ENCODE measurements at places on chromosomes 11 and 22. TPM values are rescaled to one million over a fixed set of nuclear protein-coding genes. Genes with fewer than 3 reads are reported as not detected.

DNA sequence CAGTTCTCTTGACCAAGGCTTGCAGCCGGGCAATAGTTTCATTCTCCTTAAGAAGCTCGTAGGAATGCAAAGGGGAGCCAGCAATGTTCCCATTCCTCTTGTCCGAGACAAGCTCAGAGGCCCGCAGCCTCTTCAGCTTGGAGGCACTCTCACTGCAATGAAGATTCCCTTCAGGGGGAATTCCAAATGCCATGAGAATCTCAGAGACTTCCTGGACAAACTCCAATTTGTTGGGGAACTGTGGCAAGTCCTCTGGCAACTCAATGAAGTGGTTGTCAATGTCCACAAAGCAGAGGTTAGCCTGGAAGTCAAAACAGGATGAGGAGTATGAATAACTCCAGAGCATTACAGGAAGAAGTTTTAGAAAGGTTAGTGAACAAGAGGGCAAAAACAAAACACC lies 84.4 kb downstream of the DENND5A start:
- H3K4me3 ChIP-seq, result no peak overlapping the region
- H3K36me3 ChIP-seq, result peaks cover 12% of the 10 kb centered on the region
- no peak overlapping the region for H3K27ac ChIP-seq

DNA sequence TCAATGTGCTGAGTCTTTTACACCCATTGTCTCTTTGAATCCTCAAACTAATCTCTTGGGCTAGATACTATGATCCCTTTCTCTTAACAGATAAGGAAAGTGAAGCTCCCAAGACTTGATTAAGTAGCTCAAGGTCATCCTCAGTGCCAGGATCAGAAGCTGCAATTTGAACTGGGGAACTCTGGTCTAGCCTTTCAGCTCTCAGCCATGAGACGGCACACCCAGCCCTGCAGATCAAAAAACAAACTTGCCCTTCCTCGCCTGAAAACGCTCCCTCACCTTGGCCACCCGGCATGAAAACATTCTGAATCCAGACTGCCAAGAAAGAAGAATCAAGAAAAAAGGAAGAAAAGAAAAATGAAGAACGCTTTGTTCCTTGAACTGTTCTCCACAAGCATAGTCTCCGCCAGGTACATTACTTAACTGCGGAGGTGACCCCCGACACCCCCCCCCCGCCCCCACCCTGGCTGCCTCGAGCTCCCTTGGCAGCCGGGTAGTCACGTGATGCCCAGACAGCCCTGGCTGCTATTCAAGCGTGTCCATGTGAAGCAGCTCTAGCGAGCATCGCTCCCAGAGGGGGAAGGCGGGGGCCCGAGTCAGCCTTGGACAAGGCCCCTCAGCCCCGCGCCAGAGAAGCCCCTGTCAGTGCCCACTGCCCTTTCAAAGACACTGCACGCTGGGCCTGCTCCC lies 451.2 kb downstream of the MIAT start:
- DNase-seq, result no peak
- no peak overlapping the region for H3K4me3 ChIP-seq
- H3K4me1 ChIP-seq, result no peaks in the 10 kb centered on the region
- H3K36me3 ChIP-seq, result no peaks in the 10 kb centered on the region

DNA sequence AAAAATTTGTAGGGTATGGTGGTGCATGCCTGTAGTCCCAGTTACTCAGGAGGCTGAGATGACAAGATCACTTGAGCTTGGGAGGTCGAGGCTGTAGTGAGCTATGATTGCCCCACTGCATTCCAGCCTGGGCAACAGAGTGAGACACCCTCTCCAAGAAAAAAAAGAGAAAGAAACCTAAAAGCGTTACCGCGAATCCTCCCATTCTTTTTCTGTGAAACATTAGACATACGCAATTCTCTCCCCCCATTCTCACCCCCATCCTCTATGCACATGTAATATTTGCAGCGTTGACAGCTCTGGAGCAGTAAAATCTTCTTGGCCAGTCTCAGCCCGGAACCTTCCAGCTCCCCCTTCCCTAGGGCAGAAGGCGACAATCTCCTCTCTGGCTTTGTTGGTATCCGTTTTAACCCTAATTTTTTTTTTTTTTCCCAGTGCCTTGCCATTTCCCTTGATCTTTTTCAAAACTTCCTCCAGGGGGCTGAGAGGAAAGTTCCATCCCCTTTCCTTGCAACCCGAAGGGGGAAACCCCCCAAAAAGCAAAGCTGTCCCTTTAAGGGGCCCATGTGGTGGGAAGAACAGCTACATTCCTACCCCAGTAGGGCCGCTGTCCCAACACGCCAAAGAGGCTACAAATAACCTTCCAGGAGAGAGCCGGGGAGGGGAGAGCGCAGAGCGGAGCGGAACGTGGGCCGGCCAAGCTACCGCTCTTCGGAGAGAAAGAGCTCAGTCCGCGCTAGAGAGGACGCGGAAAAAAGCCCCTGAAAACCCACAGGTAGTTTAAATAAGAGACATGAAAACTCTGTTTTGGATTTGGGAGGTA lies 1.9 kb downstream of the LRP4 start:
- H3K27ac ChIP-seq, result no peak overlapping the region
- H3K4me1 ChIP-seq, result peaks cover 20% of the 10 kb centered on the region
- H3K36me3 ChIP-seq, result no peaks in the 10 kb centered on the region
- H3K4me3 ChIP-seq, result peak overlapping the region; percentile 66
- peaks cover 53% of the 10 kb centered on the region for H3K27me3 ChIP-seq

GRCh38 chr11:79193663-79194310 lies 247.0 kb downstream of the TENM4 start:
- no peaks in the 10 kb centered on the region for H3K36me3 ChIP-seq
- no peaks in the 10 kb centered on the region for H3K27me3 ChIP-seq
- no peak for DNase-seq
- no peak overlapping the region for H3K27ac ChIP-seq
- H3K4me1 ChIP-seq, result no peaks in the 10 kb centered on the region

The KRTAP5-6 gene
- not detected for total RNA-seq

The SLC22A9 gene
- not detected for total RNA-seq

Data from CD8-positive, alpha-beta memory T cell (primary cell).